ENCODE measurements at places on chromosomes 4 and X.

- DNase-seq = no peak
Observed at GRCh38 chr4:3079694-3080123, 5.2 kb downstream of the HTT start.

- no peak for DNase-seq
Observed at GRCh38 chr4:73653695-73654106, 33.5 kb upstream of the RASSF6 start.

DNA sequence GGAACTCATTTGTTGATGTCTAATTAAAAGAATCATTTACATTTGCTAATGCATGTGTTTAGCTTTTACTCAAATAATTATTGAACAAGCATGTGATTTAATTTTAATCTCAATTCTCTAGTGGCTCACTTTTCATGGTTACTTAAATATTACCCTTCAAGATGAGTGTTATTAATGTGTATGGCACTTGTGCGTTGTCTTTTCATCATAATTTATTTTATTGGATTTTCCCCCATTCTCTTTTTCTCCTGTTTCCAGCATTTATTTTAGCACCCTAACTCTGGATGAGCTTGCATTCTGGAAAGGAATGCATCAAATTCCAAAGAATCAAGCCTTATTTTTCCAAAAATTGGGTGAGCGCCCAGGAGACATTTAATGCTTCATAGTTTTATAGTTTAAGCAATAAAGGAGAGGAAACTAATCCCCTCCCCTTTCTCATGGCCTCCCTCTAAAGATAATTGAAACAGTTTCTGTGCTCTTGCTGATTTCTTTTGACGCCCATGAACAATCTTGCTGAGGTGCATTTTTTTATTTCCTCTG is 191.1 kb upstream of the FAT4 start:
- no peak for DNase-seq

DNA sequence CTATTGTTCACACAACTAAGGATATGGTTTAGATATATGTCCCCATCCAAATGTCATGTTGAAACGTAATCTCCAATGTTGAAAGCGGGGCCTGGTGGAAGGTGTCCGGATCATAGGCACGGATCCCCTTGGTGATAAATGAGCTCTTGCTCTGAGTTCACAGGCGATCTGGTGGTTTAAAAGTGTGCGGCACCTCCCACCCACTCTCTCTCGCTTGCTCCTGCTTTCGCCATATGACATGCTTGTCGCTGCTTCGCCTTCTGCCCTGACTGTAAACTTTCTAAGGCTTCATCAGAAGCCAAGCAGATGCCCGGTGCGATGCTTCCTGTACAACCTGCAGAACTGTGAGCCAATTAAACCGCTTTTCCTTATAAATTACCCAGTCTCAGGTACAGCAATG is 128.5 kb downstream of the NFKB1 start:
- DNase-seq = no peak

DNA sequence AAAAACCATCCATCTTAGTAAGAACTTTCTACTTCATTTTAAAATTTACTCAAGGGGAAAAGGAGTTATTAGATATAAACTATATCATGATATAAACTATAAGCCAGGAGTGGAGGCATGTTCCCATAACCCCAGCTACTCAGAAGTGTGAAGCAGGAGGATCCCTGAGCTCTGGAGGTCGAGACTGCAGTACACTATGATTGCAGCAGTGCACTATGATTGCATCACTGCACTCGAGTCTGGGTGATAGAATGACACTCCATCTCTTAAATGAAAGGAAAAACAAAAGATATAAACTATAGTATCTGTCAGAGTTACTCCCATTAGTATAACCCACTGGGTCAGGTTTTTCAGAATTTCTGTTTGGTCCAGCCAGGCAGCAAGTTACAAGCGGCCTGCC is 47.6 kb downstream of the RPS3A start:
- no peak for DNase-seq

GRCh38 chrX:17499512-17499911 is 124.5 kb downstream of the NHS start:
- DNase-seq = no peak

- no peak for DNase-seq
Observed at GRCh38 chr4:36172656-36173055, 71.7 kb downstream of the ARAP2 start.

DNA sequence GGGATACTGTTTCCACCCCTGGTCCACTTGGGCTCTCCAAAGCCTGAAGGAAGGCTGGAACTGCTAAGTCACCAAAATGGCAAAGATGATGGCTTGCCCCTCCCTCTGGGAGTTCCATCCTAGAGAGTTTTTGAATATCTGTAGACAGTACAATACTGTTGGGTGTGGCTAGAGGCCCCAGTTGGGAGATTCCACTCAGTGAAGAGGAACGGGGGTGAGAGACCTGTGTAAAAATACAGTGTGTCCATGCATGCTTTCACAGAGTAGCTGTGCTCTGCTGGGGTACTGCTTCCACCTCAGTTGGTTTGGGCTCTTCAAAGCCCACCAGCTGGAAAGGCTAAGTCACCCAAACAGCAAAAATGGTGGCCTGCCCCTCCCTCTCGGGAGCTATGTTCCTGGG is 109.8 kb upstream of the APOOL start:
- DNase-seq = no peak

DNA sequence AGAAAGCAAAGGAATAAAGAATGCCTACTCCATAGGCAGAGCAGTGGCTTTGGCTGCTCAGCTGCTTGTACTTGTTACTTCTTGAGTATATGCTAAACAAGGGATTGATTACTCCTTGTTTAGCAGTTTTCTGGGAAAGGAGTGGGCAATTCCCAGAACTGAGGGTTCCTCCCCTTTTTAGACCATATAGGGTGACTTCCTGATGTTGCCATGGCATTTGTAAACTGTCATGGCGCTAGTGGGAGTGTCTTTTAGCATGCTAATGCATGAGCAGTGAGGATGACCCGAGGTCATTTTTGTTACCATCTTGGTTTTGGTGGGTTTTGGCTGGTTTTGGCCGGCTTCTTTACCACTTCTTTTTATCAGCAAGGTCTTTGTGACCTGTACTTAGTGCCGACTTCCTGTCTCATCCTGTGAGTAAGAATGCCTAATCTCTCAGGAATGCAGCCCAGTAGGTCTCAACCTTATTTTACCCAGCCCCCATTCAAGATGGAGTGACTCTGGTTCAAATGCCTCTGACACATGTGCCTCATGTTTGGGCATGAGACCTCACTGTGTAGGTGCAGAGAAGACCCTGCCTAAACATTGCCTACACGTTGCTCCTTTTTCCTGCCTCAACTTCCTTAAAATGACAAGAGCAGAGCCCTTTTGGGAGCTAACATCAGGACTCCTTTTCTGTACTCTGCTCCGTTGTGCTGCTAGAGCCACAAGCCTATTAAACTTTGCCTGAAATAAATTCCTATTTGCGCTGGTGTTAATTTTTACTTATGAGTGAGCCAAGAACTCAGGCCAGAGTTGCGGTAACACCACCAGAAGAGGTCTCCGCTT is 21.0 kb upstream of the UBA6 start:
- DNase-seq = no peak

- DNase-seq = no peak
Observed at GRCh38 chrX:79153348-79153747, 8.9 kb downstream of the GPR174 start.

DNA sequence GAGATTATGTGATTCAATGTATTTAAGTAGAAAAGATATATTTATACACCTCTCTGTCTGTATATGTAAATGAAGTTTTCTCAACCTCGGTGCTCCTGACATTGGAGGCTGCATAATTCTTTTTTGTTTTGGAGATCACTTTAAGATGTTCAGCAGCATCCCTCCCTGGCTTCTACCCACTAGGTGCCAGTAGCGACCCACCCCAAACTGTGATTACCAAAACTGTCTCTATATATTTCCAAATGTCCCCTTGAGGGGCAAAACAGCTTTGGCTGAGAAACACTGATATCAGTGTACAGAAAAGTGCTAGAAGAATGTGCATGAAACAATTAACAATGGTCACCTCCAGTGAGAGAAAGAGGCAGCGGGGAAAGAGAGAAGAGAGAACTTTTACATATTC is 51.2 kb downstream of the DCX start:
- DNase-seq = no peak

DNA sequence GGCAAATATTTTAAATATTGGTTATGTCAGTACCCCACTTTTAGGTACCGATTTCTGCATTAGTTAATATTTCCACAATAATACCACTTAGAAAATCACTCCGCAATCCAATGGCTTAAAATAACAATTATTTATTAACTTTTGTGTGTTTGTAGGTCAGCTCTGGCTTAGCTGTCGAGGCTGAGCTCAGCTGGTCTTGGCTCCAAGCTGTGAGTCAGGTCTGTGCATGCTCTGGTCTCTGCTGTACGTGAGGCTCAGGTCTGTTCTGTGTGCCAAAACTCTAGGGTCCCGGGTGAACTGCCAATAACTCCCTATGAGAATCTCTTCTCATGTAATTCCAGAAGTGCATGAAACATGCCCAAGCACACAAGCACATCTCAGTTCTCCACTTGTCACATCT is 245.8 kb upstream of the GK2 start:
- no peak for DNase-seq

DNA sequence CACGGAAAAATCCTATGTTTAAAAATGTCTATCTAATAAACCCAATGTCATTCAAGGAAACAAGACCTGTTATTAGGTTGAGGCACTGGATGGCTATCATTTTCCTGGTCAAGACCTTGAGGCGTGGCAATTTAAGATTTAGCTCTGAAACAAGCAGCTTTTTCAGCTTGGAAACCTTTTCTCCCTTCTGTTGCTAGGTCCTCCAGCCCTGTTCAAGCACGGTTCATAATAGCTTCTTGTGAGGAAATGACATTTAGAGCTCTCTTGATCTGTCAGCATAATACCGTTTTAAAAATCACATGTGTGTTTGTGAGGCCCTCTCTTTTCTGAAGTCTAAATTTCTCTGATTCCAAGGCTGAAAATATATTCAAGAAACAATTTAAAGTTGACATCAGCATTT is 133.6 kb upstream of the GRPR start:
- DNase-seq = no peak

GRCh38 chr4:103086551-103086950 is 10.0 kb upstream of the SLC9B2 start:
- no peak for DNase-seq

- DNase-seq = no peak
Observed at GRCh38 chr4:107806196-107806595, 18.5 kb upstream of the SGMS2 start.

- DNase-seq = no peak
Observed at GRCh38 chr4:158521484-158522088, at the start of gene RXFP1. Gene RXFP1, plus strand, starts transcription at chr4:158521882. Its CDS starts 95 bp downstream, at chr4:158521977.

- DNase-seq = no peak
Observed at GRCh38 chr4:146763560-146763959, 124.9 kb downstream of the POU4F2 start.

GRCh38 chr4:153527690-153528089 is 61.5 kb downstream of the TMEM131L start:
- DNase-seq = no peak

GRCh38 chrX:95218976-95219375 is 1465.7 kb upstream of the DIAPH2 start:
- no peak for DNase-seq

DNA sequence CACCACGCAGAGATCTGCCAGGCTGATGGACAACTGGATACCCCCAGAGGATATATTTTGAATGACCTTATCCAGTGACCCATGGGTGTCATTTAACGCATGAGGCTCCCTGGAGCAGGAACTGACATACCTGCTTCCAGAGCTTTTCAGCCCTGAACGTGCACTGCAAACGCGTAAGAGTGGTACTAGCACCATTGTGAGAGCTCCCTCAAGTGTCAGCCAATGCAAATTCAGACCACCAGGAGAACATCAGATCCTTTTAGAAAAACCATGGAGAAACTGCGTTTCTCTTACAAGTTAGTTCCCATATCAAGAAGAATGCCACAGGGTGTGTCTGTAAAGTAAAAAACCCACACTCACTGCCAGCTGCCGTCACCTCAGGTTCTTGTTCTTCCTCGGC is 7.3 kb downstream of the TREX2 start:
- no peak for DNase-seq

- DNase-seq = no peak
Observed at GRCh38 chr4:91751961-91752360, 551.8 kb upstream of the GRID2 start.

- DNase-seq = no peak
Observed at GRCh38 chr4:127968586-127968985, 3.4 kb downstream of the ABHD18 start.

DNA sequence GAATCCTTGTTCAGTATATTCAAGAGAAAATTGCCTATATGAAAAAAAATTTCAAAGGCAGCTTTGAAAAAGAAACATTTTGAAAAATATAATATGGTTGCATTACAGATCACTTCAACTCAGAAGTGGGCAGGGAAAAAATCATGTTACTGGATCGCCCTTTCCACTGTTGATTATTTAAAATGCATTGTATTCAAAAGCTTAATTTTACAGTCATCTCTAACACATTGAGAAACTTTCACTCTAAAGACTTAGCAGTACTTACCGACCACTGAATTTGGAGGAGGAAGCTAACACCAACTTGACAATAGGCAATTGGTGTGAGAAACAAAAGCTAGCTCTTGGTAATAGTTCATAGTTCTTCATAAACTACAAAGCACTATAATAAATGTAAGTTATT is 101.9 kb downstream of the CEP135 start:
- no peak for DNase-seq

DNA sequence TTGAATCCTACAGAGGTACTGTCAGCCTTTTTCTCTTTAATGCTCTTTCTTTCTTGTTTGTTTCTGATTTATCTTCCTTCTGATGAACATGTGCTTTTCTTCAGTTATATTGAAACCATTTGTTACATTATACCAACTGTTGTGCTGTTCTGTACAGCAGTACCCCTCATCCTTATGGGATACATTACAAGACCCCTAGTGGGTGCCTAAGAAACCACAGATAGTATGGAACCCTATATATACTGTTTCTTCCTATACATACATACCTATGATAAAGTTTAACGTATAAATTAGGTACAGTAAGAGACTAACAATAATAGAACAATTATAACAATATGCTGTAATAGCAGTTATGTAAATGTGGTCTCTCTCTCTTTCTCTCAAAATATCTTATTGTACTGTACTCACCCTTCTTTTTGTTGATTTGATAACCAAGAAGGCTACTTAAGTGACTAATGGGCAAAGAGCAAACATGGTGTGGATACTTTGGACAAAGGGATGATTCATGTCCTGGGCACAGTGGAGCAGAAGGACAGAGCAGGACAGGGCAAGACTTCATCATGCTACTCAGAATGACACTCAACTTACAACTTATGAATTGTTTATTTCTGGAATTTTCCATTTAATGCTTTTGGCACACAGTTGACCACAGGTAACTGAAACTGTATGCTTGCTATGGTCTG is 10.7 kb upstream of the YIPF7 start:
- no peak for DNase-seq

- DNase-seq = no peak
Observed at GRCh38 chrX:124981420-124981819, 338.3 kb upstream of the TEX13C start.

- no peak for DNase-seq
Observed at GRCh38 chr4:173424899-173425805, 26.2 kb upstream of the SCRG1 start.

DNA sequence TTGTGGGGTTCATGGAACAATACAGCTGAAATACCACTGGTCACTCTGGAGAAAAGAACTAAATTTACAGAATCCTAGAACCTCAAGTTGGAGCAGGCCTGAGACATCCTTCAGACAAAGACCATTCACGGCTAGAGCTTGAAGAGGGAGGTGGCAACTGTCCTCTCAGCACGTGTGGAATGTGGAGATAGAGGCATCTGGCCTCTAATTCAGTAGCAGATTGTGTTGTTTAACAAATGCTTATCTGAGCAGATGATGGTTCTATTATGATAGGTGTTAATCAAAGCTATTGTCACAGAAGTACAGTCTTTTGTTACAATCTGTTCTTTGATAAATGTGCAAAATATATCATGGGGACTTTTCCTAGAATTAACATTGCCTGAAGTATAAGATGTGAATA is 121.7 kb upstream of the KCNIP4 start:
- DNase-seq = no peak

- DNase-seq = no peak
Observed at GRCh38 chrX:34634349-34634748, 22.7 kb downstream of the TMEM47 start.
